Esophagus squamous epithelium (tissue), 5 donors: ENCODE measurements at places on chromosomes 1 and 21.

- no peaks in the 10 kb centered on the region for H3K27me3 ChIP-seq
- H3K4me3 ChIP-seq, result no peak overlapping the region
- H3K27ac ChIP-seq, result no peak overlapping the region
- no peak for DNase-seq
- no peaks in the 10 kb centered on the region for H3K4me1 ChIP-seq
- H3K36me3 ChIP-seq, result no peaks in the 10 kb centered on the region
Measured at GRCh38 chr1:210723646-210724045, 394.9 kb downstream of the HHAT start.

- H3K4me1 ChIP-seq, result no peaks in the 10 kb centered on the region
- DNase-seq, result no peak
- H3K36me3 ChIP-seq, result no peaks in the 10 kb centered on the region
- no peak overlapping the region for H3K4me3 ChIP-seq
- H3K27me3 ChIP-seq, result no peaks in the 10 kb centered on the region
Measured at GRCh38 chr1:113691184-113691583, 68.1 kb downstream of the PHTF1 start.

- no peak for DNase-seq
- no peak overlapping the region for H3K27ac ChIP-seq
- H3K36me3 ChIP-seq, result no peaks in the 10 kb centered on the region
Measured at GRCh38 chr1:246139745-246140182, 367.3 kb downstream of the SMYD3 start.

DNA sequence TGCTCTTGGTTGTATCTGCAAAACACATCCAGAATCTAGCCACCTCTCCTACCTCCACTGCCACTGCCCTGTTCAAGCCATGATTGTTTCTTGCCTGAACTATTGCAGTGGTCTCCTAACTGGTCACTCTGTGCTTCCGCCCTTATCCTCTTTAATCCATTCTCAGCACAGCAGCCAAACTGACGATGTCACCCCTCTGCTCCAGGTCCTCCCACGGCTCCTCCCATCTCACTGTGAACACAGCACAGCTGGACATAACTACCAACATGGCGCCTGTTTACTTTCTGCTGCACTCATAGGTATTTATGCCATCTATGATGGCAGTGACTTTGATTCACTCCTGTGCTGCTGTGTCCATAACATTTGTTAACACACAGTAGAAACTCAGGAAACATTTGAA lies 406.7 kb downstream of the DISC1 start:
- no peaks in the 10 kb centered on the region for H3K4me1 ChIP-seq
- H3K27me3 ChIP-seq, result no peaks in the 10 kb centered on the region
- DNase-seq, result no peak
- H3K36me3 ChIP-seq, result no peaks in the 10 kb centered on the region

DNA sequence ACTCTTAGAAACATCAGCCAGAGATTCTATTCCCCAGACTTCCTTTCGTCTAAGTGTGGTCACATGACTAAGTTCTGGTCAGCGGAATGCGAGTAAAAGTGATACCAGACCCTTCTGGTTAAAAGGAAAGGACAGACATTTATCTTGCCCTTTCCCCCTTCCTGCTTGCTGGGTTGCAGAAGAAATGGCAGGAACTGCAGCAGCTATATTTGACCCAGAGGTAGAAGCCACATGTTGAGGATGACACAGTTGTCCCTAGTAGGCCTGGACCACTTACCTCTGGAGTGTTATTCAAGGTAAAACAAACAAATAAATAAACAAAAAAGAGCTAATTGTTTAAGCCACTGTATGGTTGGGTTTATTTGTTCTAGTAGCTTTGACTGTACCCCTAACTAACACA lies 73.3 kb downstream of the TAS1R2 start:
- H3K36me3 ChIP-seq, result no peaks in the 10 kb centered on the region
- H3K27ac ChIP-seq, result no peak overlapping the region
- no peak for DNase-seq
- H3K27me3 ChIP-seq, result no peaks in the 10 kb centered on the region

- H3K27me3 ChIP-seq, result no peaks in the 10 kb centered on the region
- H3K36me3 ChIP-seq, result no peaks in the 10 kb centered on the region
- no peak for DNase-seq
Measured at GRCh38 chr1:25110485-25110884, 121.8 kb downstream of the SYF2 start.

DNA sequence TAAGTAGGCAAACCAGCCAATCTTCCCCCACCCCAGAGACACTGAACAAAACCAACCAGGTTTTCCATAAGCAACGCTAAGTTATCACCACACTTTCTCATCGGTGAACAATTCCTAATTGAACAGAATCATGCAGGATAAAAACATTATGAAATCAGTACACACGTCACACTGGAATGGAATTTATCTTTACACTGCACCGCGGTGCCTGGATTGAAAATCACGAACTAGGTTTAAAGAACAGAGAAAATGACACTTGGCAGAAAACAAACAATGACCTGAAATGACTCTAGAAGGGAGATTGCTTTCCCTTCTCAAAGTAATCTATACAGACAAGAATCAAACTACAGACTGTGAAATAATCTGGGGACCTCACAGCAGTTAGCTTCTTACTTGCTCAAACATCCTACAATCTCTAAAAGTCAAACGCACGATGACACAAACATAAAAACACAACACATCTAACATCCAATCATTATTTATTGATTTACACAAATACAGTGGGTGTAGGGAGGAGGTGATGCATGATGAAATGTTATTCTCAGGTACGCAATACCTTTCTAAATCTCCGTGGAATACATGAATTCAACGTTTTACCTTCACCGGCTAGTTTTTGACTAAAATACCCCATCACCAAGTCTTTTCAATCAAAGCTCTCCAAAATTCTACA lies 1.9 kb downstream of the EIF4G3 start:
- peak overlapping the region; percentile 85 for H3K4me3 ChIP-seq
- H3K27ac ChIP-seq, result peak overlapping the region; percentile 94
- H3K4me1 ChIP-seq, result peaks cover 54% of the 10 kb centered on the region
- DNase-seq, result no peak
- H3K27me3 ChIP-seq, result no peaks in the 10 kb centered on the region

DNA sequence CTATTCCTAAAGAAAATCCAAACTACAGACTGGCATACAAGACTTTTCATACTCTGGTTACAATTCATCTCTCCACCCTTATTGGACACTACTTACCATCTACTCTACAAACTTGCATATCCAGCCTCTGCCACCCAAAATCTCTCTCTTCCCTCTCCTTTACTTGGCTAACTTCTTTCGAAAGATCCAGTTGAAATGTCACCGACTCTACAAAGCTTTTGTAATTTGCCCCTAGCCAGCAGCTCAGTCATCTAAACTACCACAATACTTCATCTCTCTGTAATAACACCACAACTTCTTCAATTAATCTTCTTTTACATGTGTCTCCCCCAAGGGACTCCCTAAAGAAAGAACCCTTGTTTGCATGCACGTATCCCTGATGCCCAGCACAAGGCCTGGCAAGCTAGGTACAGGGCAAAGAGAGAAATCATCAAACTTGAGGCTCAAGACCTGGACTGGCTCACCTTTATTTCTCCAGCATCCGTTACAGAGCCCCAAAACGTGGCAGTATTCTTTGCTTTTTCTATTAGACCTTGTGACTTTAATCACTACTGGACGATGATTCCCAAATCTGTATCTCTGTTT lies 2.7 kb downstream of the ZBTB21 start:
- H3K4me3 ChIP-seq, result no peak overlapping the region
- no peaks in the 10 kb centered on the region for H3K36me3 ChIP-seq
- H3K27ac ChIP-seq, result no peak overlapping the region
- no peaks in the 10 kb centered on the region for H3K27me3 ChIP-seq

GRCh38 chr1:172764378-172764777 lies 105.5 kb downstream of the FASLG start:
- H3K4me1 ChIP-seq, result no peaks in the 10 kb centered on the region
- no peak overlapping the region for H3K27ac ChIP-seq
- H3K4me3 ChIP-seq, result no peak overlapping the region
- no peaks in the 10 kb centered on the region for H3K27me3 ChIP-seq
- no peak for DNase-seq
- H3K36me3 ChIP-seq, result no peaks in the 10 kb centered on the region

- peak overlapping the region; percentile 92 for H3K27ac ChIP-seq
- no peaks in the 10 kb centered on the region for H3K36me3 ChIP-seq
- no peaks in the 10 kb centered on the region for H3K27me3 ChIP-seq
- DNase-seq, result no peak
- peaks cover 51% of the 10 kb centered on the region for H3K4me1 ChIP-seq
Measured at GRCh38 chr1:19448491-19449439, 36.6 kb downstream of the CAPZB start.

DNA sequence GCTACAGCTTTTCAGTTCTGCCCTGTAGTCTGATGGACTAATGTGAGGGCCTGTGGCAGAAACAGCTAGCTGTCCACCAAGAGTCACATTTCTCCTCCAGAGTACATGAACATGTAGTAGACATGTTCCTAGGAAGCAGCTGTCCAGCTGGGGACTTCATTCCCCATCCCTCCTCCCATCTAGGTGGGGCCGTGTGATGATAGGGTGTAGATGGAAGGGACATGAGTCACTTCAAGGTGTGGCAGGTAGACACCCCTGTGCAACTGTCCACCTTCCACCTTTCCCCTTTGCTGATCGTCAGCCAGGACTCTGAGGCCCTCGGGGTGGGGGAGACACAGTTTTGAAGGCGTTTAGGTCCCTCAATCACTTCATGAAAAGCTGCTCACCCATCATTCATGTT lies 3.6 kb upstream of the RD3 start:
- peaks cover 15% of the 10 kb centered on the region for H3K27me3 ChIP-seq
- H3K36me3 ChIP-seq, result no peaks in the 10 kb centered on the region
- H3K4me3 ChIP-seq, result no peak overlapping the region
- no peaks in the 10 kb centered on the region for H3K4me1 ChIP-seq

DNA sequence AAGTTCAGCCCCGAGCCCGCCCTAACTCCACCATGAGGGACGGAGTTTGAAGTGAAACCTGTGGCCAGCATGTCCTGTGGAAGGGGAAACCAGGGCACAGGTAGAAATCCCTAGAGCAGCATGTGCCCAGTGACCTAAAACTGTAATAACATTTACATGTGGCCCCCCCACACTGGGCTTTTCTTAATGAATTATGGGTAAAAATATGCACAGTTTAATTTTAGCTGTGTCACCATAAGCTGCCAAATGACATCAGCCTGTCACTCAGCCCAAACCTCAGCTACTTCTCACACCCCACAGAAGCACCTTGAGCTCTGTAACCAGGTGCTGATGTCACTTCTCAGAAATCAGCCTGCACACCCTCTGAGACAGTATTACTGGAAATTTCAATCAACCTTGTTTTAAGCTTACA lies 50.0 kb upstream of the SLC19A1 start:
- no peaks in the 10 kb centered on the region for H3K36me3 ChIP-seq
- no peak for DNase-seq
- H3K4me1 ChIP-seq, result peaks cover 7% of the 10 kb centered on the region
- H3K27ac ChIP-seq, result no peak overlapping the region
- H3K27me3 ChIP-seq, result peaks cover 4% of the 10 kb centered on the region
- H3K4me3 ChIP-seq, result no peak overlapping the region

GRCh38 chr1:228465571-228466146 lies 21.5 kb upstream of the RNF187 start:
- no peak for DNase-seq
- H3K36me3 ChIP-seq, result no peaks in the 10 kb centered on the region
- peaks cover 100% of the 10 kb centered on the region for H3K27me3 ChIP-seq
- no peak overlapping the region for H3K4me3 ChIP-seq
- no peak overlapping the region for H3K27ac ChIP-seq
- no peaks in the 10 kb centered on the region for H3K4me1 ChIP-seq

DNA sequence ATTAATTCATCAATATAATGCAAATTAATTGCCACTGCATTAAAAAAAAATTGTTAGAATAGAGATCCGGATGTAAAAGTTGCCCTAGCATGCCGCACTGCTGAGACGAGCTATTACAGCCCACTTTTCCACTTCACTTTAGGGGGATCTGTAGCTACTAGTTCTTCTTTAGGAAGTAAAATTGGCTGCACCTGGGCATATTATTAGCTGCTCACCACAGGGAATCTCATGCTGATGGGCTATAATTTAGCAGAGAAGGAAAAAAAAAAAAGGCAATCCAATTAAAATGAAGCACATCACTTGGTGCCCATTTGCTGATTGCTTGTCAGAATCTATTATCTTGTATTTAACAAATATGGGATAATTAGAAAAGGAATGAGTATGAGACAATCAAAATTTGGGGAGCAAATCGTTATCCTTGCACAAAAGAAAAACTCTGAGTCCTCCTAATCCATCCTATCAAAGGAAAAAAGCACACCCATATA lies 233.4 kb downstream of the DSCAM start:
- no peak overlapping the region for H3K4me3 ChIP-seq
- no peaks in the 10 kb centered on the region for H3K36me3 ChIP-seq
- DNase-seq, result no peak
- H3K27me3 ChIP-seq, result no peaks in the 10 kb centered on the region
- H3K27ac ChIP-seq, result no peak overlapping the region
- no peaks in the 10 kb centered on the region for H3K4me1 ChIP-seq

GRCh38 chr21:17834639-17835354 lies 15.6 kb upstream of the C21orf91 start:
- H3K36me3 ChIP-seq, result no peaks in the 10 kb centered on the region
- H3K4me3 ChIP-seq, result no peak overlapping the region
- no peak overlapping the region for H3K27ac ChIP-seq
- no peak for DNase-seq
- H3K27me3 ChIP-seq, result no peaks in the 10 kb centered on the region

DNA sequence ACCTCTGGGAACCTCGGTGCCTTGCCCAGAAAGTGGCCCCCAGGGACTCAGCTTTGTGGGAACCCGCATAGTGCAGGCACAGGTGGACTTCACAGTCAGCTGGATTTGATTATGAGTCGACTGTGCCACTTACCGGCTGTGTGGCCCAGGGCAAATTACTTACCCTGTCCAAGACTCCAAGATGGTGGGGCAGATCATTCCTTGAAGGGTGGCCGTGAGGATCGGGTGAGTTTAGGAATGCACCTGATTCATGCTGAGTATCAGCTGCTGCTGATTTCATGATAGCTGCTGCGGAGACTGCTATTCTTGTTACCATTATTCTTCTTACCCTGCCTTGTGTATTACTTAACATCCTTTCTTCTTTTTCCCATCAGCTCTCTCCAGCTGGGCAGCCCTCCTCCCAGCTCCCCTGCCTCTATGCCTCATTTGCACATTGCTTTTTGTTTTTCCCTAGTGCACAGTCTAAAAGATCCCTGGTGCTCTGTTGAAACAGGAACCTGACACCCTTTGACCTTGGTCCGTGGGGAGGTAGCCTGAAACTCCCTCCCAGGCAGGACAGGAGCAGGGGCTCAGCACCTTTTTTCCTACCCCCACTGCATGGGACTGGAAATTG lies 40.5 kb upstream of the FHAD1 start:
- no peak overlapping the region for H3K4me3 ChIP-seq
- no peak overlapping the region for H3K27ac ChIP-seq
- DNase-seq, result no peak
- H3K27me3 ChIP-seq, result no peaks in the 10 kb centered on the region
- no peaks in the 10 kb centered on the region for H3K36me3 ChIP-seq
- H3K4me1 ChIP-seq, result no peaks in the 10 kb centered on the region
